ENCODE measurements at places on chromosomes 12 and 14. TPM values are rescaled to one million over a fixed set of nuclear protein-coding genes. Genes with fewer than 3 reads are reported as not detected.

- no peak for DNase-seq
These were observed 78.1 kb downstream of the KSR2 start for GRCh38 chr12:117890644-117891043.

GRCh38 chr12:123475246-123475703 is 17.3 kb downstream of the SNRNP35 start:
- DNase-seq, result no peak

- DNase-seq, result no peak
These were observed 12.6 kb upstream of the ABHD12B start for GRCh38 chr14:50859296-50859624.

DNA sequence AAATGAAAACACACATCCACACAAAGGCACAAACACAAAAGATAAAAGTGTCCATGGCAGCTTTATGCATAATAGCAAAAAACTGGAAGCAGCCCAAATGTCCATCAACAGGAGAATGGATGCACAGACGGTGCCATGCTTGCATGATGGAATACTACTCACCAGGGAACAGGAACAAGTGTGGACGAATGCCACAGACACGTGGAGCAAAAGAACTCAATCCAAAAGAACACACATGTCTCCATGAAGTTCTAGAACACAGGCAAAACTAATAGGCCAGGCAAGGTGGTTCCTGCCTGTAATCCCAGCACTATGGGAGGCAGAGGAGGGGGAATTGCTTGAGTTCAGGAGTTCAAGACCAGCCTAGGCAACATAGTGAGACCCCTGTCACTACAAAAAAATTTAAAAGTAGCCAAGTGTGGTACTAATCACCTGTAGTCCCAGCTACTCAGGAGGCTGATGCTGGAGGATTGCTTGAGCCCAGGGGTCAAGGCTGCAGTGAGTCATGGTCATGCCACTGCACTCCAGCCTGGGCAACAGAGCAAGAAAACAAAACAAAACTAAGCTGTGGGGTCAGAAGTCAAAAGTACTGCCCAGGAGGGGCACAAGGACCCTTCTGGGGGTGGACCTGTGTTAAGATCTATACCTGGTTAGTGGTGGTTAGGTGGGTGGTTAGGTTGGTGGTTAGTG is 7.3 kb upstream of the TMEM119 start:
- no peak for DNase-seq

DEPDC4 gene
- total RNA-seq, result 0.38 TPM

- DNase-seq, result no peak
These were observed 210.4 kb downstream of the ITPR2 start for GRCh38 chr12:26622601-26623000.

KIF5A gene
- total RNA-seq, result 1.5 TPM

DNA sequence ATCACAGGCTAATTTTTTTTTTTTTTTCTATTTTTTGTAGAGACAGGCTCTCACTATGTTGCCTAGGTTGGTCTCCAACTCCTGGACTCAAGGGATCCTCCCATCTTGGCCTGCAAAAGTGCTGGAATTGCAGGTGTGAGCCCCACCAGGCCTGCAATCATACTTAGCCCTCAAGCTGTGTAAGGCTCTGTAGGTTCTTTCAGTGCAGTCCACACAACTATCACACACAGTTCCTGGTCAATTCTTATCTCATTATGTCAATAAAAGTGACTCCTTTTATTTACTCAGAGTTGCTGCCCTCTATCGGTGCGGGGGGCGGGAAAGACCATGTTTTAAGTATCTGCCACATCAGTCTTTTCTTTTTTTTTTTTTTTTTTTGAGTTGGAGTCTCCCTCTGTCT is 29.0 kb downstream of the SLC2A3 start:
- DNase-seq, result no peak

DNA sequence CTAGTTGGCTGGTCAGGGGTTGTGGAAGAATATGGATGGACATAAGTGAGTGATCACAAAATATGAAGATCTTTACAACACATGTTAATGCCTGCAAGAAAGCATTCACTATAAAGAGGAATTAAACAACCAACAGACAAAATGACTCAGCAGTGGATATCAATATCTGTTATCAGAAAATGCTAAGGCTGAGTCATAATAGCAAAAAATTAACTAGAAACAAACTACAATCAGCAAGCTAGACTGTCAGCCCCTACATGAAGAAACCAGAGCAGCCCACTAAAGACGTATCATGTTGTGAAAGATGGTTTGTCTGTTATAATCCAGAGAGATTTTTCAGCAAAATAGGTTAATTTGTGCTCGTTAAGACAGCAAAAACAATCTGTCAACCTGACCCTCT is 472.9 kb downstream of the NELL2 start:
- DNase-seq, result no peak

GRCh38 chr14:74985806-74986205 is 16.9 kb upstream of the EIF2B2 start:
- DNase-seq, result no peak

COX8C gene
- total RNA-seq, result not detected

CBLN3 gene
- 4.8 TPM for total RNA-seq

KLRG1 gene
- total RNA-seq, result 4.1 TPM

- no peak for DNase-seq
These were observed 48.8 kb upstream of the SEL1L start for GRCh38 chr14:81582420-81582819.
